ENCODE measurements at places on chromosomes 3 and 15. TPM values are rescaled to one million over a fixed set of nuclear protein-coding genes. Genes with fewer than 3 reads are reported as not detected.
A peak's percentile ranks its signal among the peaks of the same experiment; 100 is the strongest.

- no peak for DNase-seq
Measured at GRCh38 chr3:4471907-4472306, 4.8 kb upstream of the SUMF1 start.

Gene ERICH6
- total RNA-seq = 0.36 TPM

DNA sequence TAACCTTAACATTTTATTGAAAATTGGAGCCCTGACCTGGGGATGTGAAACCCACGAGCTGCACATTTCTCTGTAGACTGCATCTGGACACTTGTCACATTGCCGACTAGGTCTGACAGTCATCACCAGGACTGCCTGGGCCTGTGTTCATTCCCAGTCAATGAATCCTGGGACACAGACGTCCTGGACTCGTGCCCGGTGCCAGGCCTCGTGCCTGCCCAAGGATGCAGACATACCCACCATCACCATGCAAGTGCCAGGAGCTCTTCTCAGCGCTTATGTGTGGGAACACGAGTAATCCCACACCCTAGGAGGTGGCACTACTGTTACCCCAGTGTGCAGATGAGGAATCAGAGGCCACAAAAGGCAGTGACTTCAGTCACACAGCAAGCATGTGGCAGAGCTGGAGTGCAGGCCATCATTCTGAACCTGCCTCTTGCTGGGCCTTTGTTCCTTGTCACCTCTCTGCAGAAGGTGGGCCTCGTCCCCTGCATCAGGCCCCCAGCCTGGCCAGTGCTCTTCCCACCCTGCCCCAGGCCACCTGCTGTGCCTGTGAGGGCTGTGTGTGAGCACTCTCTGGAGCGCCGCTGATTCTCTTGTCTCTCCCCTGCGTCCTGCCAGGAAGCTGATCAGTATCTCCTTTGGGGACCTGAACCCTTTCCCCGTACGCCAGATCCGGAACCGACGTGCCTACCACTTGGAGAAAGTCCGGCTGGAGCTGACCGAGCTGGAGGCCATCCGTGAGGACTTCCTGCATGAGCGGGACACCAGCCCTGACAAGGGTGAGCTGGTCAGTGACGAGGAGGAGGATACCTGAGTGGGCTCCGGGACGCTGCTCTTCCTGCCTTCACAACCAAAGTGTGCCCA, 58.5 kb downstream of the ADAMTS7 start:
- peak; percentile 20 for DNase-seq

DNA sequence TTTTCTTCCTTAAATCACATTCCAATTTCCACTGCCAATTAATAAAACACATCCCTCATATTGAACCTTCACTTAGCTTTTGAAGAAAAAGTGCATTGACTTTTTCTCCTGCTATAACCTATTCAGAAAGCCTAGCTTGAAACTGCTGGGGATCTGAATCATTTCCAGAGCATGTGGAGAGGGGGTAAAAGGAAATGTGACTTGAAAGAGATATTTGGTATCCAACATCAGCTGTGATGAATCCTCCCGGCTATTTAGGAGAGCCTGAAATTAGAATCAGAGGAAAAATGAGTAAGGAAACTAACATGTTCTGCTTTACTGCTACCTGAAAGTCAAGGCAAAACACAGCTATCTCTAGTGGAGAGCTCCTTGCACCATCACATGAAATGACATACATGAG, 2.6 kb upstream of the GNB5 start:
- DNase-seq = no peak

DNA sequence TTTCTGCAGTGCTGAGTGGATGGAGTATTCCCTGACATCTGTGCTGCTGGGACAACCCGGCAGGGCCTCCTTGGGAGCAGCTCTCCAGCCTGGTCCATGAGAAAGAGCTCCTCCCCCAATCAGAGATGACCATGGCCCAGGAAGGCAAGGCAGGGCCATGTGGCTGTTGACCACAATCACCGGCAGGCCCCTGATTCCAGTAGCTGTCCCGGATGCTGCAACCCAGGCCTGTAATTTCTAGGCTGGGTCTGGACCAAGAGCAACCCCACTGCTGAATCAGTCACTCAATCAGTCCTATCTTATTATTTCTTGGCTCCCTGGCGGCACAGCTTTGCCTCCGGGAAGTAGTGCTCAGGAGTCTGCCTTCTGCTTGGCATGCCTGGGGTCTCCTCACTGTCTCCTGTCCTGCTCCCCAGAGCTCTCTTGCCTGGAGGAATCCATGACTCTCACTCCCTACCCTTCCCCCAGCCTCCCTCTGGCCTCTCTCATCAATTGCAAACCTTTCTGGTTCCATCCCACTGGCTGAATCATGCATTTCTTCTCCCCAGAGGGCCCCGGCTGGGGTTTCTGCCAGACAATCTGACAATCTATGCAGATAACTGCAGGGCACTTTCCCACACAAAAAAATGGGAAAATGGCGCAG, 32.6 kb upstream of the ITGA11 start:
- DNase-seq = no peak

- no peak for DNase-seq
Measured at GRCh38 chr15:90819390-90819789, 49.0 kb upstream of the FURIN start.

GRCh38 chr15:47384776-47385175, 332.5 kb upstream of the SEMA6D start:
- no peak for DNase-seq

Gene CRABP1
- total RNA-seq = not detected

GRCh38 chr3:184827572-184827971, 15.6 kb downstream of the VPS8 start:
- no peak for DNase-seq

- no peak for DNase-seq
Measured at GRCh38 chr3:40593351-40593750, 68.6 kb downstream of the ZNF621 start.

GRCh38 chr15:76752549-76752948, 152.6 kb downstream of the SCAPER start:
- no peak for DNase-seq

DNA sequence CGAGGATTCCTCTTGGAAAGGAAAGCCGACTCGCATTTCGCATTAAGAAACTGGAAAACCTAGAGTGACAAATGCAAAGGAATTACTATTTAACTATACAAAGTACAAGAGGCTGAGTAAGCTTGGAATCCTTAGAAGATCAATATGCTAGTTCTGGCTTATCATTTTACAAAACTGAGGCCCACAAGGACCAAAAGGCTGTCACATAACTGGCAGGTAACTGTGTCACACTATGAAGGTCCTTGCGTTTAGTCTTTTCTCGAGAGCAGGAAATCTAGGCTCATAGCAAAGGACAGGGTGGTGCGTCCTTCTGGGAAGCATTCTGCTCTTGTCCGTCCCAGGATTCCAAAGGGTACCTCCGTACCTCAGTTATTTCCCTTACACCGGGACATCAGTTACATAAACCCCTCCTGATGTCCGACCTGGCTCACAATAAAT, 629 bp downstream of the RPL24 start:
- DNase-seq = no peak

- DNase-seq = no peak
Measured at GRCh38 chr3:191492601-191493000, 31.6 kb downstream of the PYDC2 start.

Gene RAB43
- total RNA-seq = 27.2 TPM

Gene TRH
- not detected for total RNA-seq

DNA sequence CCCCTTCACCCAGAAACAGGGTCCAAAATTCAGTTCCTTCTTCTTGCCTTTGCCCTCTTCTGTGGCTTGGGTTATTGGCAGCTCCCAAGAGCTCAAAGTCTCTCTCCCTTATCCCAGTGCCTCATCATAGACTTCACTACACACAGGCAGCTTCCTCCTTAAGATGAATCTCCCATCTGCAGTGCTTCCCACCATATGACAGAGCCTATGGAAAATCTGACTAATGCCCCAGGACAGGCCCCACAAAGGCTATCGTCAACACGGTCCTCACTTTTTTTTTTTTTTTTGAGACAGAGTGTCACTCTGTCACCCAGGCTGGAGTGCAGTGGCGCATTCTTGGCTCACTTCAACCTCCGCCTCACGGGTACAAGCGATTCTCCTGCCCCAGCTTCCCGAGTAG, 194.1 kb downstream of the MEX3B start:
- DNase-seq = no peak

Gene ST3GAL6
- total RNA-seq = 7.8 TPM

- DNase-seq = no peak
Measured at GRCh38 chr3:48756640-48757039, 39.6 kb upstream of the IP6K2 start.

GRCh38 chr3:141379250-141379966, 11.1 kb downstream of the ZBTB38 start:
- no peak for DNase-seq

Gene HTR3E
- total RNA-seq = not detected

Gene PLA2G4D
- total RNA-seq = 0.13 TPM

DNA sequence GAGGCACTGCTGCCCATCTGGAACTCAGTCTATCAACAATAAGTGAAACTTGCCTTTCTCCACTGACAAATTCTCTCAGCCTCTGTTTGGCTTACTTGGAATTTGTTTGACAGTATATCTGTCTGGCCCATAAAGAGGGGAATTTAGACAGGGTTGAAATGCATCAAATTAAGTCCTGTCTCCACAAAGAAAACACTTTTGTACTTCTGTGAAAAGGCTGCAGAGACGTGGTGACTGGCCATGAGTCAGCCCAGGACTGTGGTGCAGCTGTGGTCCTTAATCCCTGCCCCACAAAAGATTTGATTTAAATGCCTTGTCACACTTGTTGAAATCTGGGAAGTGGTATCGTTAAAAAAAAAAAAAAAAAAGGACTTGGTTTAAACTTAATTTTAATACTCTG, 47.5 kb downstream of the RYR3 start:
- no peak for DNase-seq

- no peak for DNase-seq
Measured at GRCh38 chr3:32968920-32969389, 17.5 kb downstream of the CCR4 start.

Gene SNX33
- 34.2 TPM for total RNA-seq

GRCh38 chr15:69887009-69887408, 210.7 kb downstream of the TLE3 start:
- no peak for DNase-seq

GRCh38 chr3:160098261-160098908, 109.8 kb downstream of the IL12A start:
- DNase-seq = no peak

- no peak for DNase-seq
Measured at GRCh38 chr3:7249493-7250076, 388.7 kb downstream of the GRM7 start.

Gene ATP10A
- total RNA-seq = 10.6 TPM

All from ureter (tissue), 1 donor.